ENCODE measurements at places on chromosomes 7 and 10. TPM values are rescaled to one million over a fixed set of nuclear protein-coding genes. Genes with fewer than 3 reads are reported as not detected.

DNA sequence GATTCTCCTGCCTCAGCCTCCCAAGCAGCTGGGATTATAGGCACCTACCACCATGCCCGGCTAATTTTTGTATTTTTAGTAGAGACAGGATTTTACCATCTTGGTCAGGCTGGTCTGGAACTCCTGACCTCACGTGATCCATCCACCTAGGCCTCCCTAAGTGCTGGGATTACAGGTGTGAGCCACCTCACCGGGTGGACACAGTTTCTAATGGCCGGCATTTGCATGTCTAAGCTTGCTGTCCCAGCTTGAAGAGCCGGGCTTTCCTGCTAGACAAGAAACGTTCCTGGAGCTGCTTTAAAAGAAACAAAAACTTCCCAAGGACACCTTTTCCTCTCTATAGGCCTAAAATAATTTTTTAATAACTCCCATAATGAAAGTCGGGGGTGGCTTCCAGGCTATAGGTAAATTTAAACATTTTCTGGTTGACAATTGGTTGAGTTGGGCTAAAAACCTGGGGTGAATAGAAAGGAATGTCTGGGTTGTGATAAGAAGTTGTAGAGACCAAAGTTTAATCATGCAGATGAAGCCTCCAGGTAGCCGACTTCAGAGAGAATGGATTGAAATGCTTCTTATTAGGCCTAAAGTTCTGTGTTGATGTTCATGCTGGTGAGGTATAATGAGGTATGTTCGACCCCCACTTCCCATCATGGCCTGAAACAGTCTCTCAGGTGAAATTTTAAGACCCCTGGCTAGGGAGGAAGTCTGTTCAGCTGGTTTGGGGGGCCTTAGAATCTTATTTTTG is 8.8 kb downstream of the ACADSB start:
- peaks cover 3% of the 10 kb centered on the region for H3K27me3 ChIP-seq
- H3K27ac ChIP-seq = peak overlapping the region; percentile 38
- no peak for DNase-seq
- no peak overlapping the region for H3K4me3 ChIP-seq
- no peaks in the 10 kb centered on the region for H3K36me3 ChIP-seq

DNA sequence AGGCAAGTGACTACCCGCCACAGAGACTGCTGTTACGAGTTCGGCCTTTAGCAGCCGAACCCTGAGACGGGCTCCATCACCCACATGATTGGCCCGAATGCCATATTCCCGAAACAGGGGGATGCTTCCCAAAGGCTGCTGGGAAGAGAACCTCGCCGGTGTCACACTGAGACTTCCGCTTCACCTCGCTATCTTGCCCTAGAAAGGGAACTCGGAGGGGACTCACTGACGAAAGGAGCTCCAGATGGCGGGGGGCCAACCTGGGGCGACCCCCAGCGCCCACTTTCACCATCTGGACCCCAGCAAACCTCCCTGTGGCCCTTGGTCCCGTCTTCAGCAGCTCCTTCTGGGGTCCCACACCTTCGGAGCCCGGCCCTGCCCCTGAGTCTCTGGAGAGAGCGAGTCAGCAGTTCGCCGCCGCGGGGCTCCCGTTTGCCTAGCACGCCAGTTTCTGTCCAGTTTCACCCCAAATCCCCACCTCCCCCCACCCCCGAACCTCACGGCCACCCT is 529 bp downstream of the HPS1 start:
- no peak for DNase-seq
- peaks cover 19% of the 10 kb centered on the region for H3K36me3 ChIP-seq
- no peaks in the 10 kb centered on the region for H3K27me3 ChIP-seq
- peaks cover 3% of the 10 kb centered on the region for H3K4me1 ChIP-seq
- peak overlapping the region; percentile 69 for H3K27ac ChIP-seq
- peak overlapping the region; percentile 93 for H3K4me3 ChIP-seq

- no peak overlapping the region for H3K4me3 ChIP-seq
- no peaks in the 10 kb centered on the region for H3K27me3 ChIP-seq
- H3K4me1 ChIP-seq = no peaks in the 10 kb centered on the region
- no peak overlapping the region for H3K27ac ChIP-seq
- H3K36me3 ChIP-seq = no peaks in the 10 kb centered on the region
Observed at GRCh38 chr7:2851497-2851896, 7.4 kb upstream of the GNA12 start.

DNA sequence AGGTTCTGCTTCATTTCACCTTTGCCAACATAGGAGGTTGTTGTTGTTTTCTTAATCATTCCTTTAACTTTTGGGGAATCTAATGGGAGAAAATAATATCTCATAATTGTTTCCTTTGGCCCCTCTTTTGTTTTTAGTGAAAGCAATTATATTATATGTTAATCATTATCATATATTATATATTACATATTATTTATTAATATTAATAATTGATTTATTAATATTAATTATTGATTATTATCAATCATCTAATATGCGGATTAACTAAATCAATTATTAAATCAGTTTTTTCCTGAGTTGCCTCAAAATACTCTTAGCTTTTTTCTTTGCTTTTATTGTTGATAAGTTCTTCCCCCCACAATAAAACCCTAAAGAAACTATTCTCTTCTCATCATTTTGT is 443.8 kb downstream of the GATA3 start:
- H3K27me3 ChIP-seq = no peaks in the 10 kb centered on the region
- H3K4me3 ChIP-seq = no peak overlapping the region
- H3K4me1 ChIP-seq = peaks cover 7% of the 10 kb centered on the region
- no peaks in the 10 kb centered on the region for H3K36me3 ChIP-seq

DNA sequence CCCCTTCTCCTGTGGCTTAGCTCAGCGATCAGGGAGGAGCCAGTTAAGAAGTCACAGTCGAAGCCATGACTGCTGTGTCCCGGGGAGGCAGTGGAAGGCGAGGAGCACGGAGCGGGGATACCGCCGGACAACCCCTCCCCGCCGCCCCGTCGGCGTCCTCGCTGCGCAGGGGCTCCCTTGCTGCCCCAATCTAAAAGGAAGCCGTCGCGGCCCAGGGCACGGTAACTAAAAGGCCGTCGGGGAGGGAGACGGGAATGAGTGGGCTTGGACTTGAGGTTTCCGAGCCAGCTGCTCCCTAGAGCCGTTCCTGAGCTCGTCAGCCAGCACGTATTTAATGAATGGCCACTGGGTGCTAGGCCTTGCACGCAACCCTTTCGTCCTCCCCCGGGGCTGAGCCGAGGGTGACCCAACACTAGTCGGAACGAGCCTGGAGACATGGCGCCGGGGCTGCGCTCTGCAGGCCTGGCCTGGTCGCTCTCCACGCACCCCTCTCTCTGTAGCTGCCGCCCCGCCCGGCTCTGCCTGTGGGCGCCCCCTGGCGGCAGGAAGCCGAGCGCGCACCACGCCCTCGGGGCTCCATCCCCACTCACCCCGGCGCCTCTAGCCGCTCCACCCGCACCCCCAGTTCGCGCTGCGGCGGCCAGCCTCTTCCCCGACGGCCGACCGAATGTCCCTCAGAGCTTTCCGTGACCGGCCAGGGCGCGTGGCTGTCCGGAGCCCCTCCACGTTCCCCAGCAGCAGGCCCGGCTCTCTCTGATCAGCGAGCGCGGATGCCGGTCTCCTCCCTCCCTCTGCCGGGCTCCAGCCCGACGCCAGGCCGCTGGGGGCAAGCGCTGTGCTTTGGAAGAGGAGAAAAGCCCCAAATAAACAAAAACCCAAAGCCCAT is 29.3 kb upstream of the KCNK18 start:
- H3K27me3 ChIP-seq = peaks cover 88% of the 10 kb centered on the region
- H3K4me3 ChIP-seq = peak overlapping the region; percentile 69
- DNase-seq = no peak
- no peaks in the 10 kb centered on the region for H3K36me3 ChIP-seq

GRCh38 chr7:128937647-128938543 is at the start of gene IRF5:
Gene IRF5, plus strand, starts transcription at chr7:128937927. Its CDS starts 4,155 bp downstream, at chr7:128942082.
- H3K27ac ChIP-seq = no peak within 1 kb of the TSS
- DNase-seq = no peak
- H3K27me3 ChIP-seq = peaks cover 24% of the 10 kb centered on the region
- H3K4me3 ChIP-seq = peak within 1 kb of the TSS; percentile 69
- no peaks in the 10 kb centered on the region for H3K36me3 ChIP-seq
- 0 out of 2 replicates have a peak, but pooled peaks cover 7% of the 10 kb centered on the region for H3K4me1 ChIP-seq

DNA sequence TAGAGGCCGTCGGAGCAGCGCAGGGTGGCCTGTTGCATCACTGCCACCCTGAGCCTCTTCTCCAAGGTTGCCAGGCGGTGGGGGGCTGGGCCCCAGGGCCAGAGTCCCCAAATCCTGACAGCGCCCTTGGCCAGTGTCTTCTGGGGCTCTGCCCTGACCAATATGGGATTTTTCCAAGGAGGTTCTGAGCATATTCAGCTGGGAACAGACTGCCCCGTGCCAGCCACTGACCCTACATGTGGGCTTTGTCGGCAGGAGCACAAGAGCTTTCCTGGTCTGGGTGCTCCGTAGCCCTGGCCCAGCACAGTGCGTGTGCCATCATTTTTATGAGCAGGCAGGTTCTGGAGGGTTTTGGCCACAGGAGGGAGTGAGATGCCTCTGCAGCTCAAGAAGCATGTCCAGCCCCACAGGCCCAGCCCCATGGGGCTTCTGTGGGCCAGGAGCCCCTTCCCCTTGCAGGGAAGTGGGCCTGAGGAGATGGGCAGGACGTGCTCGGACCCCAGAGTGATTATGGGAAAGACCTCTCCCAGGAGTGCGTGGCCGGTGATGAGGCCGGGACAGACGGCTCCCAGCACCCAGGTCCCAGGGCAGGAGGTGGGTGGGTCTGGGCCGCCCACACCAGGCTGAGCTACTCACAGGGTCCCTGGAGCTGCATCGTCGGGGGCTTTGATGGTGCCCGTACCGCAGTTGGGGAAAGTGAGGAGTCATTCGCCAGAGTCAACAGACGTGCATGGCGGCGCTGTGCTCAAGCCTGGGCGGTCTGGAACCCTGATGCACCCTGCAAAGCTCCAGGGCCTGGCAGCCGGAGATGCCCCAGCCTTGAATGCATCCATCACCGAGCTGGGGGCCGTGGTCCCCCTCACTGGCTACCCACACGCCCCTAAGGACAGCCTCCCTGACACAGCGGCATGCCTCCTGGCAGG is 66.6 kb downstream of the PWWP2B start:
- no peaks in the 10 kb centered on the region for H3K36me3 ChIP-seq
- H3K4me3 ChIP-seq = no peak overlapping the region
- H3K4me1 ChIP-seq = peaks cover 8% of the 10 kb centered on the region
- H3K27me3 ChIP-seq = no peaks in the 10 kb centered on the region
- DNase-seq = no peak

DNA sequence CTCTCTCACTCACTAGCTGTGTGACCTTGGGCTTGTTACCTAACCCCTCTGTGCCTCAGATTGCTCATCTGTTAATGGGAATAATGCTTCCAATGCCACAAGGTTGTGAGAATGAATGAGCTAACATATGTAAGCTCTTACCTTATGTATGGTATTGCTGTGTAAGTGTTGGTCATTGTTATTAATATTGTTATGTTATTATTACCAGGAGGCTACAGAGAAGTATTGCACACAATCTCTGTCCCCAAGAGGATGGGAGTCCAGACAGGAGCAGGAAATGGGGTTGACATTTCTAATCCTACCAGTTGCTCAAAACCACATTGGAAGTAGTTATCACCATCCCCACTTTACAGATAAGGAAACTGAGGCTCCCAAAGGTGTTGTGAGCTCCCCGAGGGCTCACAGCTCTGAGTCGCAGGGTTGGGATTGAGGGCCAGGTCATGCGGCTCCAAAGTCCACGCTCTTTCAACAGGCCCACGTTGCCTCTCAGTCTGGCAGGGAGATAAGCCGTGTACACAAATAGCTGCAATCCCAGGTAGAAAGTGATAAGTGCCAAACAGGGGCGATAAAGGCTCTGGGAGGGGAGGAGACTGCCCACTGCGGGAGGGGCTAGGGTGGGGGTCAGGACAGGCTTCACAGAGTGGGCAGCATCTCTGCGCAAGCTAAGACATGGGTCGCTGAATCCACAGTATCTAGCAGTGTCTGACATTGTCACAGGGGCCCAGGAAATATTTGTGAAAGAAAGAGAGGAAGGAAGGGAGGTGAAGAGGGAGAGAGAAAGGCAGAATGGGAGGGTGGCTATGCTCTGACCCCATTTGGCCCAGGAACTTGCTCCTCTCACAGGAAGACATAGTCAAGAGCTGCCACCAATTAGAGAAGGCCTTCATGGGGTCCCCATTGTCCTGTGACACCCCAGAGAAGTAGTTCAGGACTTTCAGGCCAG is 9.6 kb upstream of the ZMIZ1 start:
- peaks cover 3% of the 10 kb centered on the region for H3K4me1 ChIP-seq
- H3K27me3 ChIP-seq = no peaks in the 10 kb centered on the region
- H3K27ac ChIP-seq = no peak overlapping the region

DNA sequence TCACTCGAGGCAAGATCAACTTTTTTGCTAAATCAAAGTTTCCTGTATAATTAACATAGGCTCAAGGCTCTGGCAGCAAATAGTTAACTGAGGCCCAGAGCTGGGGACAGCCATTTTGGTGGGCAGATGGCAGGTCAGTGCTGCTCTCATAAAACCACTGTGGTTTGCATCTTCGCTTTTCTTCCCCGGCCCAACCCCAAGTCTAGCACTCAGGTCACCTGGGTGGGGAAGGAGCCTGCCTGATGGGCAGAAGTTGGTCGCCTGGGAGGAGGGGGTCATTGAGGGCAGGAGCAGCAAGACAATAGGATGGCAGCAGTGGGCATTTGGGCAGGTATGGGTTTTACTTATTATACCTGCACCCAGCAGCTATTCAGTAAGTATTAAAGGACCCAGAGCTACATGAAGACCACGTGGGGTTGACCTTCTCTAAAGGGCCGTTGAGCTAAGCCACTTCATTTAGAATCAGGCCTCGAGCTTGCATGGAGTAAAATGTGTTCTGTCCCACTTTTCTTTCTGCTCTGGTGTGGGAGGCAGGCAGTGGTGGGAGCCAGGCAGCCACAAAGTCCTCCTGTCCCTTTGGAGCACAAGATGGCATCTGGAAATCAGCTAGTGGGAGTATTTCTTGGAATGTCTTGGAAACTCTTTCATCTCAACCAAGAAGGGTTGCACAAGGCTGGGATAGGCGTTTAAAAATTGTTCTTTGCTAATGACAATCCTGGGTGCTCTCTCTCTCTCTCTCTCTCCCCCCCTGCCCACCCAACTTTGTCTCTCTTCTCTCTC is 133.4 kb downstream of the SPAG6 start:
- H3K4me3 ChIP-seq = no peak overlapping the region
- peaks cover 67% of the 10 kb centered on the region for H3K27me3 ChIP-seq
- H3K36me3 ChIP-seq = no peaks in the 10 kb centered on the region
- H3K27ac ChIP-seq = no peak overlapping the region
- peaks cover 2% of the 10 kb centered on the region for H3K4me1 ChIP-seq

Gene MBLAC1
- 1.7 TPM for total RNA-seq

Gene FAM24B
- total RNA-seq = 0.50 TPM

Gene FXYD4
- total RNA-seq = not detected
